ENCODE measurements at places on chromosomes 3 and 15.

GRCh38 chr3:69791919-69792399 lies 52.7 kb downstream of the MITF start:
- DNase-seq: no peak

DNA sequence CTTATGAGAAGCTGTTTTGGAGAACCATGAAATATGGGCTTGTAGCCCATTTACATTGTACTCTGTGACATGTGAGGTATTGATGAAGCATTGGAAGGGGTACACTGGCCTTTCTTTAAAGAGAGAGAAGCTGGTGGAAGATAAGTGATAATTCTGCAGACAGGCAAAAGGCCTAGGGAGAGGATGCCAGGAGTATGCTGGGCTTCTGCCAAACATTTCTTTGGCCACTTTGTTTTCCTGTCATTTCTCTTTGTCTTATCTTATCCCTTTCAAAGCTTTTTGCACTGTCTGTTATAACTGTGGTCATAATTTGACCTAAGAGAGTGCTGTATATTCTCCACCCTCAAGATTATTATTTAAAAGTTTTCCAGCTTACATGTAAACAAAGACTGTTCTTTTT lies 109.6 kb upstream of the SEMA6D start:
- DNase-seq: no peak

DNA sequence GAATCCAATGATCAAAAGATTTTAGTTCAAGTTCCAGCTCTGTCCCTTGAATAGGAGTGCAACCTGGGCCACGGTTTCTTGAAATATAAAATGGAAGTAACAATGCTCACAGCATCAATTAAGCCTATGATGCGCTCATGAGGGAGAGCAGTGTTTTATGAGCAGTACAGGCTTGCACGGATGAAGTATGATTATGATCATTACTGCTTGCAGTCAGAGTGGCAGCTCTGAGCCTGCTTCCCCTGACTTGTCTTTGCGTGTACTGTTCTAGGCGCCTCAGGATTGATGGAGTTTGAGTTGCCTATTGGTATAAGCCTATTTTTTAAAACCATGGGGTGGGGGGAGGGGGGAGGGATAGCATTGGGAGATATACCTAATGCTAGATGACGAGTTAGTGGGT lies 37.0 kb downstream of the ITGB5 start:
- DNase-seq: no peak

GRCh38 chr3:128379367-128380160 lies 87.1 kb downstream of the DNAJB8 start:
- DNase-seq: no peak

GRCh38 chr15:38252481-38253350 lies at the start of gene SPRED1:
Gene SPRED1 (plus strand): TSS chr15:38252836. CDS start chr15:38253186, 350 bp downstream.
- DNase-seq: peak; percentile 3

DNA sequence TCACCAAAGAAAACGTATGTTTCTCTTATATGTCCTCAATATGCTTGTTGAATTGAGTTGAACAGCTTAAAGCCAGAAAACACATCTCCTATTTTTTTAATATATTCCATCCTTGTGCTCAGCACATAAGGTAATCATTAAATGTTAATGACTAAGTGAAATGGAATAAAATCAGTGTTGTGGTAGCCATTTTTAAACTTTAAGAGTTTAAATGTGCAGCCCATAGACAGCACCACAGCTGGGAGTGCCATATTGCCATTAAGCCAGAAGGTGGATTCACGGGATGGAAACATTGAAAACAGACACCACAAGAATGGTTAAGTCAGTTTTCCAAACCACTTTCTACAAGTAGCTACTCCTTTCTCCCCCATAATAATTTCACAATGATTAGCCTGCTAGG lies 76.8 kb upstream of the C15orf61 start:
- no peak for DNase-seq
